Kidney (tissue), 22 donors: ENCODE measurements at places on chromosomes 16 and 17. TPM values are rescaled to one million over a fixed set of nuclear protein-coding genes. Genes with fewer than 3 reads are reported as not detected.
A peak's percentile ranks its signal among the peaks of the same experiment; 100 is the strongest.

Gene GPR142
- not detected for total RNA-seq

GRCh38 chr17:57245786-57246185 lies 10.5 kb upstream of the MSI2 start:
- H3K4me1 ChIP-seq: peaks cover 2% of the 10 kb centered on the region
- no peaks in the 10 kb centered on the region for H3K27me3 ChIP-seq
- no peak for DNase-seq
- no peak overlapping the region for H3K27ac ChIP-seq
- no peak overlapping the region for H3K4me3 ChIP-seq

DNA sequence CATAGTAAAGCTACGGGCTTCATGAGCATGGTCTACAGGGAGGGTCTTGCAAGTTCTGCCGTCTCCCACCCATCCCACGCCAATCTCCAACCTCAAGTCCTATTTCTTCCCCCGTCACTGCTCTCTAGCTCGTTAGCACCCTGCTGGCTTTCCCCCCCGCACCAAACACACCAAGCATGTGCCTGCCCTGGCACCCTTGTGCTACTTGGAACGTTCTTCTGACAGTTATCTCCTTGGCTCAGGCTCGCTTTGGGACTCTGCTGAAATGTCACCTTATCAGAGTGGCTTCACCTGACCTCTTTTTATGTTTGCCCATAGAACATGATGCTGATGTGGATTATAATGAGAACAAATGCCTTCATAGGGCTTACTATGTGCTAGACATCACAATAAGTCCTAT lies 21.9 kb downstream of the GLYR1 start:
- H3K27ac ChIP-seq: no peak overlapping the region
- peaks cover 64% of the 10 kb centered on the region for H3K36me3 ChIP-seq
- H3K4me1 ChIP-seq: no peaks in the 10 kb centered on the region
- H3K4me3 ChIP-seq: no peak overlapping the region
- DNase-seq: no peak

Gene ITGAX
- 11.9 TPM for total RNA-seq

Gene UNC45B
- total RNA-seq: 0.38 TPM

GRCh38 chr17:61412860-61413660 lies 13.4 kb downstream of the TBX2 start:
- H3K27me3 ChIP-seq: no peaks in the 10 kb centered on the region
- peaks cover 16% of the 10 kb centered on the region for H3K4me1 ChIP-seq
- DNase-seq: no peak
- peak overlapping the region; percentile 93 for H3K27ac ChIP-seq

DNA sequence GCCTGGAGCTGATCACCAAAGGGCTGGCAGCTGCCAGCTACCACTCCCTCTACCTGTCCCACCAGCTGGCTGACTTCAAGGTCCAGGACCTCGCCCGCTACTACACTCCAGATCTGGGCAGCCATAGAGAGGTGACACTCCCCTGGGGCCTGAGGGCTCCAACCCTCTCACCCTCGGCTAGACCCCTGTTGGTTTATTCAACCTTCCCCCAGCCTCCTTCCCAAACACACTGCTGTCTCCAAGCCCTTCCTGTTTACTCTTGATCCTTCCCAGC lies 18.0 kb downstream of the ALOX12B start:
- no peak overlapping the region for H3K27ac ChIP-seq
- DNase-seq: no peak
- H3K36me3 ChIP-seq: no peaks in the 10 kb centered on the region
- peaks cover 27% of the 10 kb centered on the region for H3K27me3 ChIP-seq

DNA sequence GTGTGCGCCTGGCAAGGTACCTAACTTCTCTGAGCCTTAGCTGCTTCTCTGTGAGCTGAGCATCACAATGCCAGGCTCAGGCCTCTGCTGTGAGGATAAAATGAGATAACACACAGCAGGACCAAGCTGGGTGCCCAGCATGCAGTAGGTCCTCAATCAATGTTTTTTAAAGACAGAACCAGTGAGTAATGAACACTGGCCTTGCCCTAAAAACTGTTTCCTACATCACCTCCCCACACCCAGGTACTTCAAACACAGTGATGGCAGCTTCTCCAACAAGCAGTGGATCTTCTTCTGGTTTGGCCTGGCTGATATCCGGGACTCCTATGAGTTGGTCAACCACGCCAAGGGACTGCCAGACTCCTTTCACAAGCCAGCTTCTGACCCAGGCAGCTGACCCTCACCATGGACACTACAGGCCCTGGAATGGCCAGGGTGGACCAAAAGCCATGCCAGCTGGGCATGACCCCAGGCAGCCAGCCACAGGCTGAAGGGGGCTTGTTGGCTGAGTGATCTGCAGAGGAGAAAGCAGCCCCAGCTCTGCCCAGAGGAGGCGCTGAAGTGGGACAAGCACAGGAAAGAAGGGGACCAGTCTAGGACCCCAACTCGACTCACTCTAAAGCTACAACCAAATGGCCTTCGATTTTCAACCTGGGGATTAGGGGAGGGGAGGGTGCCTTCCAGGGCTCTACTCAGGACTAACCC lies 3.9 kb downstream of the NAGS start:
- no peak overlapping the region for H3K27ac ChIP-seq
- peaks cover 25% of the 10 kb centered on the region for H3K4me1 ChIP-seq
- no peak for DNase-seq
- peaks cover 9% of the 10 kb centered on the region for H3K36me3 ChIP-seq
- peak overlapping the region; percentile 70 for H3K4me3 ChIP-seq

DNA sequence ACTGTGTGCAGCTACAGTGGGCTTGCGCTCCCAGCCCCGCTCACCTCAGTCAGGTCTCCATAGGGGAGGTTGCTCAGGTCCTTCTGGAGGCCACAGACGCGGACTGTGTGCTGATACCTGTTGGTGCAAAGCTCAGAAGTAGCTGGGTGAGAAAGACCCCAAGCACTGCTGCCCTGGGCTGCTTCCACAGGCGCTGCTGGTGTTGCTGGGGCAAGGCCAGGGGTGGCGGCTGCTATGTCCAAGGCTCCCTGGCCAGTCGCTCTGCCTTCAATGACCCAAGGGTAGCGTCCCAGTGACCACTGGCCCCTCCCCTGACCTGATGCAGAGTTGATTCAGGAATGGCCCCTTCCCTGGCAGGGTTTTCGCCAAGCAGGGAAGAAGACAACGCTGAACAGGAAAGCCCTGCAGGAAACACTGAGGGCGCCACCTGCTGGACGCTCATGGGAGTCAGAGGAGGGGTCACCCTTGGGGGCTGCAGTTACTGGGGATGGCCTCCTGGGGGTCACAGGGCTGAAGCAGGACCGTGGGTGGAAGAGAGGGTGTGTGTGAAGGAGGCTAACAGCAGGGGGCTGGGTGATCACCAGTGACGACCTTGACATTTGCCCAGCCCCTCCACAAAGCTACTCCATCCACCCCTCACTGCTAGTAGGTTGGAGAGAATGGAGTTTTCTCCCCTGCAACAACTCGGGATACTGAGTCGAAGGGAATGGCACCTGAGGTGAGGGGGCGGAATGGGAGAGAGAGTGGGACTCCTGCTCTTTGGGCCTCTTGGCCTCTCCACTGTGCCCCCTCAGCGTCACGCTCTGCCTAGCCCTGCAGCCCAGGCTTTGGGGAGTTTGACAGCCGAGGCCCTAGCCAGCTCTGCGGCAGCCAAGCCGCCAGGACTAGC lies 38.3 kb downstream of the ABCC12 start:
- H3K36me3 ChIP-seq: no peaks in the 10 kb centered on the region
- H3K27ac ChIP-seq: no peak overlapping the region
- no peaks in the 10 kb centered on the region for H3K4me1 ChIP-seq
- no peak for DNase-seq
- H3K27me3 ChIP-seq: no peaks in the 10 kb centered on the region
- no peak overlapping the region for H3K4me3 ChIP-seq

Gene COPZ2
- total RNA-seq: 24.9 TPM

GRCh38 chr16:24534620-24535019 lies 4.7 kb upstream of the RBBP6 start:
- no peaks in the 10 kb centered on the region for H3K27me3 ChIP-seq
- H3K36me3 ChIP-seq: no peaks in the 10 kb centered on the region
- H3K4me3 ChIP-seq: no peak overlapping the region
- peaks cover 3% of the 10 kb centered on the region for H3K4me1 ChIP-seq

DNA sequence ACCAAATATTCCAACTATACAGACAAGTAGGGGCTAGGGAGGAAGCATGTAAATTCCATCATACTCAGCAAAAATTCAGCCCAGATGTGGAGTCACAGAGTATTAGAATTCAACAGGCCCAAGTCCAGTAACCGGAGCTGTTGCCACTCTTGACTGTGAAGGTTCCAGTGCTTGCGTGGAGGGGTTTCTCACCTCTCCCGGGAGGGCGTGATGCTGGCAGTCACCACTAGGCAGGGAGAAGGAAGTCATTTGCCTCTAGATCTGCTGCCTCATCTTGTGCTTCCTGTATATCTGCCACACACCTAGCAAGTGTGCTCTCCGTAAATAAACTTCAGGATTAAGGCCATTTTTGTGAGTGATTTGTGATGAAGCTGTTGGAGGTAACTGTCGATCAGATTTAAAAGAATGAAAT lies 1.0 kb upstream of the CKLF start:
- H3K36me3 ChIP-seq: no peaks in the 10 kb centered on the region
- DNase-seq: peak; percentile 64
- no peak overlapping the region for H3K27ac ChIP-seq
- H3K4me1 ChIP-seq: no peaks in the 10 kb centered on the region
- no peak overlapping the region for H3K4me3 ChIP-seq
- no peaks in the 10 kb centered on the region for H3K27me3 ChIP-seq

Gene NGFR
- total RNA-seq: 13.2 TPM

Gene SLC12A3
- 5.4 TPM for total RNA-seq

Gene KRTAP4-3
- not detected for total RNA-seq

DNA sequence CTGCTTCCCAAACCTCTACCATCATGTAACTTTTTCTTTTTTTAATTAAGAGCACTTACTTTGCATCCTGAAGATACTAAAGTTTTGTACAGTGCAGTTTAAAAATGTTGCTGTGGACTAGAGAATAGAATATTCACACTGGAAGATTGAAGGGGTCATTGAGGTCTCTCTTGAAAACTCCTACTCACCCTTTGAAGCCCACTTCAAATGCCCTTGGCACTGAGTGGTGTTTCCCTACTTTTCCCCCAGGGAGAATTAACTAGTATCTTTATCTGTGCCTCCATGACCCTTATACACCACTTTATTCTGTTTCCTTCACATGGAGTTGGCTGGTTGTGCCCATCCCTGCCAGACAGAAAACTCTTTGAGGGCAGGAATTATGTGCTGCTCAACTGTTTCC lies 19.6 kb upstream of the CRHR1 start:
- no peaks in the 10 kb centered on the region for H3K4me1 ChIP-seq
- H3K36me3 ChIP-seq: no peaks in the 10 kb centered on the region
- no peak for DNase-seq

DNA sequence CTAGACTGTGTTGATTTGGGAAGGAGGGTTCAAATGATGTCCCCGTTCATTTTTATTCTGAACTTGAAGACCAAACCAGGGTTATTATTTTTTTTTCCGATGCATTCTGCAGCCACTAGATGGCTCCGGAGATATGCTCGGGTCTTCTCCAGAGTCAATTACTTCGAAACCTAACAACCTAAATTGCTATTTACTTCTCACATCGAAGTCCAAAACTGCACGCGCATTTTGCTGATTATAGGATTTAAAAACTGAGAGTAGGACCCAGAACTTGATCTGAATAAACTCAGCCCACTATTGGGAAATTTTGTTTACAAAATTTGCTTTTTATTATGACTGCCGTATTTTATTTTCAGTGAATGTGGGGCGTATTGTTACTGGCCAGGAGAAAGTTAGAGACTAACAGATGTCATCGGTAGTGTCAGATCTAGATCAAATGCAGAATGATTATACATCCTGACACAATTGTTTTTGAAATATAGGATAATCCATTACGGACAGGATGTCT lies 263.8 kb downstream of the HS3ST3A1 start:
- no peak overlapping the region for H3K27ac ChIP-seq
- H3K4me3 ChIP-seq: peak overlapping the region; percentile 50
- no peaks in the 10 kb centered on the region for H3K36me3 ChIP-seq
- no peaks in the 10 kb centered on the region for H3K4me1 ChIP-seq

DNA sequence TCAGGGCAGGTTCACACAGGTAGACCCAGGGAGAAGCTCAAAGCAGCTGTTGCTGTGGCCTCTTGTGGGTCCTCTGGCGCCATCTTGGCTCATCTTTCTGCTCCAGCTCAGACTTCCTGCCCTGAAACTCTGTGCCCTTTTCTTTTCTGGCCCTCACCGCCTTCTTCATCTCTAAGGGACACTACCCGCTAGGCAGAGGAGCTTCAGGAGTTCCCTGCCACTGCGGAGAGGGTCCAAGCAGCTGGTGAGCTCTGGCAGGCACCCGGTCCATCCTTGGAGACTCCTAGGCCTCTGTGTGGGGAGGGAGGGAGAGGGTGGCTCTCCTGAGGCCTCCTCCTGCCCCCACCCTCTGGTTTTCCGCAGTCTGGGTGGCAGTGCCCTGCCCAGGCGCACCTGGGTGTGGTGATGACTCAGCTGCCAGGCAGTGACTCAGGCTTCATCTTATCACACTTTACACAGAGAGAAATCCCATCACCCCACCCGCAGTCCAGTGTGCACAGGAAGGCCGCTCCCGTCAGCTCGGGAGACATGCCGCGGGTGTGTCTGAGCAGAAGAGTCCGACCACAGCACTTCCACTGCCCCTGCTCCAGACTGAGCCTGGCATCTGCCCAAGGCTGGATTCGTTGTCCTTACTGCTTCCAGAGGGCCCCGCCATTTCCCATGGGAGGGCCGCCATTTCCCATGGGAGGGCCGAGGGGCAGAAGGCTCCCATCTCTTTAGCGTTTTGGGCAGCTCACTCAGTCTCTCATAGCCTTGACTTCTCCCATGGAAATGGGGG lies 7.3 kb downstream of the NT5C start:
- H3K27me3 ChIP-seq: no peaks in the 10 kb centered on the region
- H3K27ac ChIP-seq: no peak overlapping the region
- no peaks in the 10 kb centered on the region for H3K4me1 ChIP-seq
- peaks cover 4% of the 10 kb centered on the region for H3K36me3 ChIP-seq
- no peak overlapping the region for H3K4me3 ChIP-seq

Gene DOK4
- total RNA-seq: 63.7 TPM

- H3K27me3 ChIP-seq: no peaks in the 10 kb centered on the region
- no peak overlapping the region for H3K4me3 ChIP-seq
- no peak for DNase-seq
- no peak overlapping the region for H3K27ac ChIP-seq
- no peaks in the 10 kb centered on the region for H3K36me3 ChIP-seq
- no peaks in the 10 kb centered on the region for H3K4me1 ChIP-seq
Measured at GRCh38 chr16:65749506-65749905, 617.0 kb upstream of the CDH5 start.

GRCh38 chr16:89172171-89172527 lies 601 bp downstream of the CDH15 start:
- no peaks in the 10 kb centered on the region for H3K4me1 ChIP-seq
- H3K36me3 ChIP-seq: no peaks in the 10 kb centered on the region
- DNase-seq: no peak
- no peaks in the 10 kb centered on the region for H3K27me3 ChIP-seq

- no peaks in the 10 kb centered on the region for H3K36me3 ChIP-seq
- no peaks in the 10 kb centered on the region for H3K4me1 ChIP-seq
- no peak for DNase-seq
- no peak overlapping the region for H3K27ac ChIP-seq
- no peaks in the 10 kb centered on the region for H3K27me3 ChIP-seq
Measured at GRCh38 chr16:54509456-54509855, 222.9 kb upstream of the IRX3 start.

Gene TP53TG3B
- not detected for total RNA-seq

GRCh38 chr16:66923866-66924265 lies 1.5 kb downstream of the RRAD start:
- no peak for DNase-seq
- H3K4me1 ChIP-seq: peaks cover 29% of the 10 kb centered on the region
- H3K27ac ChIP-seq: peak overlapping the region; percentile 88
- peak overlapping the region; percentile 11 for H3K4me3 ChIP-seq
- H3K36me3 ChIP-seq: no peaks in the 10 kb centered on the region
